HAP-1 (cell line): ENCODE measurements at places on chromosomes 2 and 18.

DNA sequence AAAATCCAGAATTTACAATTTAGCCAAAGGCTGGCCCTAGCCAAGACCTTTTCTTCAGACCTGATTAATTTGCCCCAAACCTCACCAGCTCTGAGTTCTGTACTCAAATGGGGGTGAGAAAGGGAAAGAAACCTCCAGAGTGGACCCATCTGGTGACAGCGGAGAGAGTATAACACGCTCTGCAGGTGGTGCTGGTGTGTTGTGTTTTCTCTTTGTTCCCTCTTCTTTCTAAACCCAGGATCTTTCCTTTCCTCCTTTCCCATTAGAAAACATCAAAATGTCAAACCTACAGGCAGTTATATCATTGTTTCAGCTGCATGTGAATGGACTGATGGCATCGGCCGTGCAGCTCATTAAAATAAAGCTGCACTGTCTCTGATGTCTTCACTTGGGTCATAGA, 253.2 kb upstream of the SP5 start:
- DNase-seq: no peak

GRCh38 chr2:239729681-239730566, 295.2 kb downstream of the NDUFA10 start:
- no peak for DNase-seq

DNA sequence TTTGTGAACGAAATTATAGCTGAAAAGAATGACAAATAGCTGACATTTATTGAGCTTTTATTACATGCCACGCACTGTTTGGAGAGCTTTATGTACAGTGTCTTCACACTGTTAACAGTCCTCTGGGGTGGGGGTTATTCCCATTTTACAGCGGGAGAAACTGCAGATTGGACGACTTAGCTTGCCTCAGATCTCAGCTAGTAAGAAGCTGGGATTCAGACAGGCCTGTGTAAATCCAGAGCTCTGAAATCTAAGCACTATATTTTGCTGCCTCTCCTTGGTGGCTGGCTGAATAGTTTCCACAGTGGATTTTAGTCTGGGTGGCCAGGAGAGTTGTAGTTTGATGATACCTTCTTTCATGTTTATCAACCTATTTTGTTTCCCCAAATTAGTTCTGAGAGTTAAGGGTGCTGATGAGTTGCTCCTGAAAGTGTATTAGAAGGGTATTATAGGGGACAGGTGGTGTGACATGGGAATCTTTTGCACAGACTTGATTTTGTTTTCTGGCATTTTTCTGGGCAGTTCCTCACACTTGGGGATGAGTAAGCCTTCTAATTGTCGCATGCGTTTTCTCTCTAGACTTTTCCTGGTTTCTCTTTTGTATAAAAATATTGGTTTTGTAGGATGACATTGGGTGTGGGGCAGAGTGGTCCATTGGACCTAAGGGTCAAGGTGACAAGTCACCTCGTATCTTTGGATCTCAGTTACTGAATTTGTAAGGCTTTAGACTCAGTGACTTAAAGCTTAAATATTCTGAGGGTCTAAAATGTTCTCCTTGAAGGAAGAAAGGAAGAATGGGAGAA, 1.5 kb downstream of the ACSL3 start:
- peak; percentile 49 for DNase-seq

DNA sequence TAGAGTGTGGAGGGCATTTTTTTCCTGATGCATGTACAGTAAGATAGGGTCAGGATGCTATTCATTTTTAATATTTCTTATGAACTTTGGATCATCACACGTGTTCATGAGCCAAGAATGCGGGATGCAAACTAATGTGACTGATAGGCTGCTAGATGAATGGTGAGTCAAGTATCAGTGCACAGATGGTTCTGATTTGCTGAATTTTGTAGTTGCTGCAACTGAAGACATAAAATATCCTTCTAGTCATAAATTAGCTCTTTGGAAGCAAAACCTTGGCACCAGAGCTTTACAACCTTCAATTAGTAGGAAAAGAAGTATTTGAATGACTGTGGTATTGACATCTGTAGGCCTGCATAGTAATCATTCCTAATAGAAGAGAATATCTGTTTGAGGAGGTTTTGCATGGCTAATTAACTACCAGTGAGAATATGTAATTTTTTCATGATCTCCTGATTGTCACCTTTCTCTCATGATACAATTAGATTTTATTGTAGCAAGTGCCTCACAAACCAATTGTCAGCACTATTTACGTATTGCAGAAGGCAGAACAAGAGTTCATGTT, 94.0 kb downstream of the VRK2 start:
- no peak for DNase-seq

DNA sequence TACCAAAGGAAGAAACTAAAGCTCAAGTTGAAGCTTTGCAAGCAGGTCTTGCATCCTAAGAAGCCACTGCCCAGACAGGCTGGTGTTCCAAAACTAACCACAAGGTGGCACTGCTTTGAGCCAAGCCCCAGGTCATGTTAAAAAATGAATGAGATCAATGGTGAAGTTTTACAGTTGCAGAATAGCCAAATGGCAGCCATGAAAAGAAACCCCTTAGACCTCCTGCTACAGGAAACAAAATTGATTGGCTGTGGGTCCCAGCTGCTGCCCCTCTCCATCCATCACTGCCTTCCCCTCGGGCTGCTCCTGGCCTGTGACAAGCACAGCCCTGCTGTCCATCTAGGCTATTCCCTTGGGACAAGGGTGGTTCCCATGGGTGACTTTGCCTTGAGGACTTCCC, 20.7 kb upstream of the MREG start:
- peak; percentile 52 for DNase-seq

DNA sequence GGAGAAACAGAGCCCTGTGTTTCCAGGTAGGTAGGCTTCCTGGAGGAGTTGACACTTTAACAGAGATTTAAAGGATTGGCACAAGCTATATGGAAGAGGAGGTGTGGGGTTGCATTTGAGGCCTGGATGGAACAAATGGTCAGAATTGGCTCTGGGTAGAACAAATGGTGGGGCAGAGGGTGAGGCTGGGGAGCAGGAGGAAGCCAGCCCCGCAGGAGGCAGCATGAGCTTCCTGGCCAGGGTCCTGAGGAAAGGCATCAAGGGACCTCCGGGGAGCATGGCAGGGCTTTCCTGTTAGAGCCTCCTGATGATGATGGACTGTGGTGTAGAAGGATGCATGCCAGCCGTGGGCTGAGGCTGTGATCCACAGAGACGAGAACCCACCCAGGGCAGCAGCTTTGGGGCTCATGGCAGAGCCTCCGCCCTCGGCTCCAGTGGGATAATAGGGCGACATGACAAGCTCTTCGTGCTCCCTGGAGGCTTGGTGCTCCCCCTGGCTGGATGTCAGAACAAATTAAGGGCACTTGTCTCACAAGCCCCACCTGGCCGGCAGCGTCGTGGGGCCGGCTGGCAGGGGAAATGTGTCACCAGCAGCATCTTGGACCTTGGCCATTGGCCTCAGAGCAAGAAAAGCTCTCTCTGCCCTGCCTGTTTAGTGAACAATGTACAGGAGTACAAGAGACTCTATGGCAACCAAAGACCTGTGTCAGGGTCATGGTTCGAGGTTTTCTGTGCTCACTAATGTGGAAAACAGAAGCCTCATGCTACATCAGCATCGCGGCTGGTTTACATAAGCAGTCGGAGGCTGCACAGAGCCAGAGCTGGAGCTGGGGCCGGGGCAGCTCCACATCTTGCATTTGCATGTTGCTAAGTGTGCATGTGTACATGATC, 153.5 kb downstream of the MYCN start:
- no peak for DNase-seq

DNA sequence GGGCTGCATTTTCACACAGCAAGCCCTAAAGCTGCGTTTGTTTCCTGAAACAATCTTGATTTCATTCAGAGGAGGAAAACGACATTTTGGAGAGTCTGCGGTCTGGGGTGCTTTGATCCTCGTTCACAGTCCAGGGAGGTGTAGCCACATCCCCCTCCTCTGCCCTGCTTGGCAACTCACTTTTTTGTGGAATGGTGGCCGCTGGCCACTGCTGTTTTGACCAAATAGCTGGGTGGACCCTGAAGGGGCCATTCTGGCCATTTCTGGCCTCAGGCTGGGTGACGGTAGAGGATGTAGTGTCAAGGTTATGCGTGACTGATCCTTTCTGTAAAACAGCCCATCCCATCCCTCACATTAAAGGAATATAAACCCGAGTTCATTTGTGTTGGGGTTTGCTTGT, 62.2 kb downstream of the INPP4A start:
- DNase-seq: no peak

GRCh38 chr2:181305301-181306123, 151.7 kb upstream of the ITGA4 start:
- peak; percentile 49 for DNase-seq

DNA sequence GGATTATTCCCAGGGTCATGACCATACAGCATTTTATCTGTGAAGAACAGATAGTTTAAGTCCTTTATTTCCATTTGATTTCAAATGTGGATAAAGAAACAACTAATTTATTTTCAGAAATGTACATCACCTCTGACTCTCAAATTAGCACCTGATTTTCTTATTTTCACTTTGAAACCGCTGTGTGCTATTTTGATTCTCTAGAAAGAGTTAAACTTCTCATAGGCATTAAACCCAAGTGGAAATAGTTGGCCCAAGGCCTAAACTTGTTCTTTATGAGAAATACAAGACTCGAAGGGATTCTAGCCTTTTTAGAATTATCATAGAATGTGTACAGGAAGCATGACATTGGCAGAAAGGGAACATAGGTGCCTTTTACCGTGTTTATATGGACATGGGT, 41.5 kb upstream of the LTBP1 start:
- DNase-seq: no peak

- no peak for DNase-seq
These were observed 1.1 kb upstream of the SATB2 start for GRCh38 chr2:199458806-199459285.

DNA sequence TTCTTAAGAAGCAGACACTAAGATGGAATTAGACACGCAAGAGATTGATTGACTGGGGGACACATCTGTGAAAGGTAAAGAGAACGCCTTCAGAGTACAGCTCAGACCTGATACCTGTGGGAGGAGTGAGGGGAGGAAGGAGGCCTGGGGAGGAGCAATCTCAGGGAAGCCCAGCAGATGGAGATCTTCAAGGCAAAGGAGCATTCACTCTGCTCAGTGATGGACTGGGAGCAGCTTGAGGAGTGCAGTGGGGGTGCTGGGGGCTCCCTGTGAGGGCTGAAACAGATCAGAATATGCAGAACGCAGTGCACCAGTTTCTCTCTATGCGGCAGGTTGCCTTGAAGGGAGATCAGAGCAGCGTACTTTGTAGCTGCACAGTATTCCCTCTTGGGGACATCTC, 103.7 kb upstream of the ATP8B1 start:
- no peak for DNase-seq

GRCh38 chr2:212426637-212427412, 111.8 kb downstream of the ERBB4 start:
- peak; percentile 30 for DNase-seq

- DNase-seq: no peak
These were observed 11.1 kb upstream of the HNRNPLL start for GRCh38 chr2:38613849-38614213.

DNA sequence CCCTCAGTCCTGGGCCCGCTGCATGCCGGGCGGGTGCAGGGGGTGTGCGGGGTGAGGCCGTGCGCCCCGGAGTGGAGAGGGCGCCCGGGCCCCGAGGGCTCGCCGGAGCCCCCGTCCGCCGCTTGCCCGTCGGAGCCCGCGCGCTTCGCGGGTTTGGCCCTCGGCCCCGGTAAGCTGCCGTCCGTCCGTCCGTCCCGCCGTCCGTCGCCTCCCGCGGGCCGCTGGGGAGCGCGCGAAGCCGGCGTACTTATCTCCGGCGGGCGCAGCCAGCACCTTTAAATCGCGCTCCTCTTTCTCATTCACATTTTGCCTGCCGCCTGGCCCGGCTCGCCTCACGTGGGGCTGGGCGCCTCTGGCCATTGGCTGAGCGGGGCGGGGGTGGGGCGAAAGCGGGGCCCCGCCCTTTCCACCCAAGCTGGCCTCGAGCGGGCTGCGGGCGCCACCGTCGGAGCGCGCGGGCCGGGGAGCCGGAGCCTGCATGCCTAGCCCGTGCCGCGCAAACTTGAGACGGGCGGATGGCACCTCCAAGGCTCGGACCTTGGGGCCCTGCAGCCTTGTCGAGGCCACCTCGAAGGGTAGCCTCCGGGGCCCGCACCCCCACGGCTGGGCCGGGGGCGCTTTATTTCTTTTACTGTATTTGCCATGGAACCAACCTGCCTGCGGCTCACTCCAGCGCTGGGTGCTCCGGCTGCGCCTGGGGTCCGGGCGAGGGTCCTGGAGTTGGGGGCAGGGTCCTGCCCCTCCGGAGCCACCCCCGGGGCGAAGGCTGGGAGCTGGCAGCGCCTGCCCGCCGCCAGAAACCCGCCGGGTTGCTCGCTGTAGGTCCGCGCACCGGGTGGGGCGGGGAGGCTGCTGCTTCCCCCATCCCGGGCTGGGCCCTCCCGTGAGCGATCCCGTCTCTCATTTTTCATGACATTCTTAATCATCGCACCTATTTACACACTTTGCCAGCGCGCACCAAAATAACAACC, at the start of gene GBX2:
Gene GBX2, minus strand, starts transcription at position 277 of the 971 bp plus-strand sequence. CDS start 415 bp downstream, outside the sequence.
- DNase-seq: peak; percentile 75

- peak; percentile 6 for DNase-seq
These were observed 354.8 kb downstream of the DCC start for GRCh38 chr18:52694804-52695203.

DNA sequence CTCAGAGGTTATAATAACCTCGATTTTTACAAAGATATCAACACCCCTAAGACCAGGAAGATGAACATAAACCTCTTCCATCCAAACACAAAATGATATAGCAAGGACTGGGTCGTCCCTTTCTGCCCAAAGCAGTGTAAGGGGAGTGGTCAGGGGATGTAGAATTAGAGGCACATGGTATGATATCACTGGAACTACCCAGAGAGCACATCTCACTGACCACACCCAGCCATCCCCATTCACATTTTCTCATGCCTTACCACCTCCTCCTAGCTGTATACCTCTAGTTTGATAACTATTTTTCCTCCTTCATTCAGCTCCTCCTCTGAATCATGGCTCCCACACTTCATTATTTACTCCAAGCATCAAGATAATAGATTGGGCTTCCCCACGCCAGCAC, 152.6 kb downstream of the COPS8 start:
- DNase-seq: no peak

- no peak for DNase-seq
These were observed 288.1 kb upstream of the TFPI start for GRCh38 chr2:187842315-187842714.

DNA sequence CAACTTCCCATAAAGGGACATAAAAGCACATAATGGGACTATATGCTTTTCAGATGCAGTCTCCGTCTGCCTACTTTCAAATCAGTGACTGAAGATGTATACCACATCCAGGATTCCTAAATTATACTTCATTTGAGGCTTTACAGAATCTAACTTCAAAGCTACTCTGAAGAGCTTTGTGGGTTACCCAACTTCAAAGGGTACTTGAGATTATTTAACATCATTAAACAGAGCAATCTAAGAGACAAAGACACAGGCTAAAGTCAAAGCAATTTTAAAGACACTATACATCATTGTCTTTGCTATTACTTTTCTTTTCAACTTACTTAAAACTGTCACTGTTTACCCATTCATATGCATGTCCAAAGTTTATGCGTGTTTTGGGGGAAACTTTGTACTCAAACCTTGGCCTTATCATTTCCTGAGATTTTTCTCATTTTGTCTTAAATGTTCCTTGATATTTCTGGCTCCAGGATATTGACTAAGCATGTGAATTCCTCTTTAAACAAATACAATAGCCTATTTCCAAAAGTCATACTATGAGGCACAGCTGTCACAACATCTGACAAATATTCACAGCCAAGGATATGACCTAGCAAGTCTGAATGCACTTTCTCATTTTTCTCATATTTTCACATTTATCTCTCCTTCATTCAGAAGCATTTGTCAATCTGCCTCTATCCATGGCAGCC, 1985.1 kb upstream of the PIK3C3 start:
- DNase-seq: no peak

GRCh38 chr2:217370391-217370790, 510.5 kb upstream of the TNP1 start:
- no peak for DNase-seq
